ENCODE measurements at places on chromosomes 12 and 14.

- DNase-seq, result no peak
Observed at GRCh38 chr12:24823808-24824515, 124.9 kb downstream of the BCAT1 start.

- no peak for DNase-seq
Observed at GRCh38 chr14:39673734-39674133, 241.5 kb upstream of the FBXO33 start.

DNA sequence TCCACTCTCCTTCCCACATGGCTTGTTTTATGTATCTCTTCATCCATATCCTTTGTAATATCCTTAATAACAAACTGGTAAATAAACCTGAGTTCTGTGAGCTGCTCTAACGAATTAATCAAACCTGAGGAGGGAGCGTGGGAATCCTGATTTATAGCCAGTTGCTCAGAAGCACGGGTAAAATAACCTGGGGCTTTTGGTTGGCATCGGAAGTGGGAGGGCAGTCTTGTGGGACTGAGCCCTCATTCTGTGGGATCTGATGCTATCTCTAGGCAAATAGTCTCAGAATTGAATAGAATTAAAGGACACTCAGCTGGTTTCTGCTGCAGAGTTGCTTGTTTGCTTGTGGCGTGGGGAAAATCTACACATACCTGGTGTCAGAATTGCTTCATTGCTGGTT is 17.5 kb upstream of the LDHB start:
- no peak for DNase-seq

DNA sequence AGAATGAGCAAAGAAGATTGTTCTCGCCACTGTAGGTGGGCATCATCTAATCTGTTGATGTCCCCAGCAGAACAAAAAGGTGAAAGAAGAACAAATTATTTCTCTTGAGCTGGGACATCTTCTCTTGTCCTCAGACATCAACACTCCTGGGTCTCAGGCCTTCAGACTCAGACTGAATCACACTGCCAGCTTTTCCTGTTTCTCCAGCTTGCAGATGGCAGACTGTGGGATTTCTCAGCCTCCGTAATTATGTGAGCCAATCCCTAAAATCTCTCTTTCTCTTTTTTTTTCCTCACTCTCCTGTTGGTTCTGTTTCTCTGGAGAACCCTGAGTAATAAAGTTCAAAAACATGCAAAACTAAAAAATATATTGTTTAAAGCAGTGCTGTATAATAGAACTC is 3.7 kb upstream of the TMPRSS12 start:
- no peak for DNase-seq

- no peak for DNase-seq
Observed at GRCh38 chr12:53994264-53995001, 5.5 kb upstream of the HOXC9 start.

DNA sequence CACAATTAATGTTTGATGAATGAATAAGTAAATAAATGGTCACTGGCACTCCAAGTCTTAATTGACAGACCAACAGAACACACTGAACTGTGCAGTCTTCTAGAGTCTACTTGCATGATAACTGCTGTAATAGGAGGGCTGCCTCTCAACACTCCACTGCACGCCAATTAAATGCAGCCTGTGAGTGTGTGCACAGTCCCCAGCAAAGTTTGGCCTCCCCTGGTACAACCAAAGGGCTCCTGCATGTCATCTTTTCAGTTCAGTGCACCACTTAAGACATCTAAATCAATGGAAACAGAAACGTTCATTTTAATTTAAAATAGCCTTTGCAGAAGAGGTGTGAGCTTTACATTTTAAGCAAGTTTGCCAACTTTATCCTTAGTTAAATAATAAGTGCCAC is 121.7 kb upstream of the USP15 start:
- no peak for DNase-seq

GRCh38 chr14:21309238-21309636 is 29.4 kb downstream of the RPGRIP1 start:
- DNase-seq, result no peak

GRCh38 chr14:53295985-53296582 is 143.0 kb upstream of the DDHD1 start:
- no peak for DNase-seq

DNA sequence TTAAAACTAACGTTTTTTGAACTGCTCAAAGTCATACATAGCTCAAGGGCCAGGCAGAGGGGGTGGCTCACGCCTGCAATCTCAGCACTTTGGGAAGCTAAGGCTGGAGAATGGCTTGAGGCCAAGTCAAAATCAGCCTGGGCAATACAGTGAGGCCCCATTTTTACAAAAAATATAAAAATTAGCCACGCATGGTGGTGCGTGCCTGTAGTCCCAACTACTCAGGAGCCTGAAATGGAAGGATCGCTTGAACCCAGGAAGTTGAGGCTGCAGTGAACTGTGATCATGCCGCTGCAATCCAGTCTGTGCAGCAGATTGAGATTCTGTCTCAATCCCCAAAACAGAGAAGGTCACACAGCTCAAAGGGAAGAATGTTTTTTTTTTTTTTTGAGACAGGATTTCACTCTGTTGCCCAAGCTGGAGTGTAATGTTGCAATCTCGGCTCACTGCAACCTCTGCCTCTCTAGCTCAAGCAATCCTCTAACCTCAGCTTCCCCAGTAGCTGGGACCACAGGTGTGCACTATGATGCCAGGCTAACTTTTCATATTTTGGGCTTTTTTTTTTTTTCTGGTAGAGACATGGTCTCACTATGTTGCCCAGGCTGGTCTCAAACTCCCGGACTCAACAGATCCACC is 2.9 kb downstream of the RBM23 start:
- no peak for DNase-seq

DNA sequence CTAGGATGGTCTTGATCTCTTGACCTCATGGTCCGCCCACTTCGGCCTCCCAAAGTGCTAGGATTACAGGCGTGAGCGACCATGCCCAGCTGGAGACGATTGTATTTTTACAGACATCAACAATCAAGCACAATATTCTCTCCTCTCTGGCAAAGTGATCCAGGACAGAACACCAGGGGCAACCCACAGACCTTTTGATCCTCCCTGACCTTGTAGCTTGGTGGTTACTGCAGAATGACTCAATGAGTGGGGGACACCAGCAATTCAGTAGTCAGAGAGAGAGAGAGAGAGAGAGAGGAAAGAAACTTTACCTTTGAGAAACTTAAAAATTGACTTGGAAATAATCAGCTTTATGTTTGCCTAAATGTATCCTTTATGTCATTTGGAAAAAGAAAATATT is 51.2 kb downstream of the DRAM1 start:
- DNase-seq, result no peak

- no peak for DNase-seq
Observed at GRCh38 chr12:46886541-46887041, 60.8 kb upstream of the SLC38A4 start.

DNA sequence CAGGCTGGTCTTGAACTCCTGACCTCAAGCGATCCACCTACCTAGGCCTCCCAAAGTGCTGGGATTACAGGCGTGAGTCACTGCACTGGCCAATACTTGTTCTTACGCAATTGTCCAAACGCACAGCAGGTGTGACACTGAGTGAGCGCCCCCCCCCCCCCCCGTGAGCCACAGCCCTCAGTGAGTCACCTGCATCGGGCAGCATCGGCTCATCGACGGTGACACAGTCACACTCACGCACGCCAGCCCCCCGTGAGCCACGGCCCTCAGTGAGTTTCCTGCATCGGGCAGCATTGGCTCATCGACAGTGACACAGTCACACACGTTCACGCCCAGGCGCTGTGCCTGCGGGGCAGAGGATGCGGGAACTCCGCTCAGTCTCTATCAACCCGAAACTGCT is 42.5 kb downstream of the GALNT9 start:
- peak; percentile 38 for DNase-seq

DNA sequence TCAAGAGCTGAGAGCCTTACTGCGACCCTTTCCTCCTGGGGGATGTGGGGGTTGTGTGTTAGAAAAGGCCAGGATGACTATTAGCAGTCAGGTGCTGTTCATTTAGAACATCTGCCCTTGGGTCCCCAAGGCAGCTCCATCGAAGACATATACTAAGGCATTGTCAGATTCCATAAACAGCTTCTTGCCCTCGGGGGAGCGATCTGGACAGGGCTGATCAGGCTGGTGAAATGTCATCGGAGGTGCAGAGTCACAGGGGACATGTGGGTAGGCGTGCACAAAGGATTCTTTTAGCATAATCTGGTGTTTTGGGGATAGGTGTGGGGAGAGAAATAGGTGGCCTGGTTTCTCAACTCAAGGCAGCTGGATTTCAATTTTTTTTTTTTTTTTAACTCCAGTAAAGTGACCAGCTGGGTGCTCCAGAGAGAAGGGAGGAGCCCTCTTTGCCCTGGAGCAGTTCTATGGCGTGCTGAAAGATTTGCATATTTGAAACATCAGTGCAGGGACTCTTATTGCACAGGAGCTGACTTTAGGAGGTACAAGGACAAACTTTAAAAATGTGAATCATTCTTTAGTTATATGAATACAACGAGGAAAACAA is 160.1 kb downstream of the SUDS3 start:
- DNase-seq, result no peak

DNA sequence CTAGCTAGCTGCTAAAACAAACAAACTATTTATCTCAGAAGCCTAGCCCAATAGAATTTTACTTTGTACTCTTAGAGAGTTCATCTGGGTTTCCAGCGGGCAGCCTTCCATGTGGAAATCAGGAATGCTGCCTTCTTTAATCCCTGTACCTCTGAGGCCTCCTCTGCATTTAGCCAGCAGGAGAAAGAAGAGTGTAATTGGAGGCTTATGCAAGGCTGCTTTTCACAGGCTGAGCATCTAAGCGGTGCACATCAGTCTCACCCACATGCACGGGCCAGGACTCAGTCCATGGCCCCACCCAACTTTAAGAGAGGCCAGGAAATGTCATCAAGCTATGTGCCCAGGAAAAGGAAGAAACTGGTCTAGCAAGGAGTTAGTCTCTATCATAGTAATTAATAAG is 14.0 kb upstream of the PTGDR start:
- no peak for DNase-seq

DNA sequence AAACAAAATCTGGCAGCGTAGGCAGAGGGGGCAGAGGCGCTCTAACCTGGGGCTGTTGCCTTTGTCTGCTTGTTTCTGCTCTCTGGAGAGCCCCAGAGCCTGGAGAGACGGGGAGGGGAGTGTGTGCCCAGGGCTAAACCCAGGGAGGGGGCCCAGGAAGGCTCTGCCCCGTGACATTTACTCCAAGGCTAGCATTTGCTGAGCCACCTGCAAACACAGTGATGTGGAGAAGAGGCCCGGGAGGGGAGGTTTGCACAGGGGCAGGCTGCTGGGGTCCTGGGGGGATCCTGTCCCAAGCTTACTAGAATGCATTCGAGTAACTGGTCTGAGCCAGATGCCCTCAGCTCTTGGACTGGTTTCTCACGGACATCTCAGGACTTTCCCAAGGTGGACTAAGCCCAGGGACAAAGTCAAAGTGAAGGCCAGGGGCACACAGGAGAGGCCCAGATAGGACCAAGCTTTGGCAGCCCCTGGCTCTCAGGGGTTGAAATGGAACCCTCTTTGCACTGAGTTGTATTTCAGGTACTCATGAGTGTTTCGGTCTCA is 12.0 kb downstream of the MEG3 start:
- DNase-seq, result no peak

- DNase-seq, result no peak
Observed at GRCh38 chr12:111806304-111806703, 35.7 kb upstream of the MAPKAPK5 start.

- DNase-seq, result peak; percentile 68
Observed at GRCh38 chr12:109592195-109592904, 18.8 kb downstream of the MVK start.

GRCh38 chr12:114998118-114998749 is 314.3 kb upstream of the TBX3 start:
- no peak for DNase-seq

GRCh38 chr14:51996148-51996746 is 6.9 kb downstream of the RTRAF start:
- DNase-seq, result no peak

GRCh38 chr12:117968151-117968789 is 520 bp downstream of the KSR2 start:
- DNase-seq, result no peak

GRCh38 chr12:122312926-122313325 is 46.6 kb upstream of the VPS33A start:
- DNase-seq, result peak; percentile 29

DNA sequence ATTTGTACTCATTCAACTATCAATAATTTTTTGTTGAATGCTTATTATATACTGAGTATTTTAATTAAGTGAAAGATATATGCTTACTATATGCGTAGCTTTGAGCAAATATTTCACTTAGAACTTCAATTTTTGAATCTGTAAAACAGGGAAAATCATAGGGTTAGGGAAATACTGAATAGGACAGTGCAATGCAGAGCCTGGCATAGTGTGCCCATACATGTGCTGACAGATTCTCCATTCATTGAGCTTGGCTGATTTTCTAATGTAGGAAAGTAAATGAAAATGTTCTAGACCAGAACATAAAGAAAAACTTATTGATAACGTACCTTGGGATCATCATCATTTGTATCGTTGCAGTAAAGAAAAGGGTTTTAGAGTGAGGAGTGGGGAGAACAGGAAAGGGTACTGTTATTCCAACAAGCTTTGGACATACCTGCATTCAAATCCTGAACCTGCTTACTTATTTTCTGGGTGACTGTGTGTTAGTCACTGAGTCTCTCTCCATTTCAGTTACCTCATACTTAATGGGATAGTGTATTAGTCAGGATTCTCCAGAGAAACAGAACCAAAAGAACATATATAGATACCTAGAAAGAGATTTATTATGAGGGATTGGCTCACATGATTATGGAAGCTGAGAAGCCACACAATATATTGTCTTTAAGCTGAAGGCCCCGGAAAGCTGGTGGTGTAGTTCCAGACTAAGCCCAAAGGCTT is 436.4 kb downstream of the ADAMTS20 start:
- no peak for DNase-seq

DNA sequence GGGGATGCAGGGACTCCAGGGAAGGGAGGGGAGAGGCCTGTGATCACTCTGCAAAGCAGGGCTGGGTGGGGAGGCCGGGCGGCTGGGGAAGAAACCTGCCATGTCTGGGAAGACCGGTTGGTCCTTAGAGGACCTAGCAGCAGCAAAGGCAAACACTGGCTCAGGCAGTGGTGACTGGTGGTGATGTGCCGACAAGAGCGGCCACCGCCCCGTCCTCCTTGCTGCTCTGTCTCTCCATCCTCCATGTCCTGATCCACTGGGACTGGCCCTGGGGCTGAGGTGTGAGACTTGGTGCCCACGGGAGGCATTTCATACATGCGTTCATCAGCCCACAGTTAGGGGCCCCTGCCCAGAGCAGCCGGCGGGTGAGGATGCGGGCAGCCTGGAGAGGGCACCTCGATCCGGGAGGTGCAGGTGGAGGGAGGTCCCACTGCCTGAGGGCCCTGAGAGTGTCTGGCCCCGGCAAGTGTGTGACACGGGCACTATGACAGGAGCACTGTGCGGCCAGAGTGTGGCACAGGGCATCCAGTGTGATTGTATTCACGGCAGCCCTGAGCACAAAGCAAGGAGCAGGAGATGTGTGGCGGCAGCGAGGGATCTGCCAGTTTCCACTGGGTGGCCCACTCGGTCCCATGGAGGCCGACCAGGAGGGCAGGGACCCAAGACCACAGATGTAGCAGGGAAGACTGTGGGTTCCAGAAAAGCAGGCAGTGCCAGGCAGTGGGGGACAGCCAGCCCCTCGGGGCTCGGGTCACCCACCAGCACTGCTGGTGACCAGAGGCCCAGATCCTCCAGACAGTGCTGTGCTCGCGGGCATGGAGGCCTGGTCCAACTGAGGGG is 13.9 kb downstream of the ANKRD9 start:
- DNase-seq, result no peak

All from psoas muscle (tissue), 8 donors.